ENCODE measurements at places on chromosomes 3 and 15. TPM values are rescaled to one million over a fixed set of nuclear protein-coding genes. Genes with fewer than 3 reads are reported as not detected.
A peak's percentile ranks its signal among the peaks of the same experiment; 100 is the strongest.

- DNase-seq: no peak
- H3K27me3 ChIP-seq: no peaks in the 10 kb centered on the region
- no peaks in the 10 kb centered on the region for H3K4me1 ChIP-seq
- H3K36me3 ChIP-seq: no peaks in the 10 kb centered on the region
- no peak overlapping the region for H3K27ac ChIP-seq
Observed at GRCh38 chr3:173799060-173799816, 401.7 kb downstream of the NLGN1 start.

The ZNF501 gene
- total RNA-seq: 6.6 TPM

DNA sequence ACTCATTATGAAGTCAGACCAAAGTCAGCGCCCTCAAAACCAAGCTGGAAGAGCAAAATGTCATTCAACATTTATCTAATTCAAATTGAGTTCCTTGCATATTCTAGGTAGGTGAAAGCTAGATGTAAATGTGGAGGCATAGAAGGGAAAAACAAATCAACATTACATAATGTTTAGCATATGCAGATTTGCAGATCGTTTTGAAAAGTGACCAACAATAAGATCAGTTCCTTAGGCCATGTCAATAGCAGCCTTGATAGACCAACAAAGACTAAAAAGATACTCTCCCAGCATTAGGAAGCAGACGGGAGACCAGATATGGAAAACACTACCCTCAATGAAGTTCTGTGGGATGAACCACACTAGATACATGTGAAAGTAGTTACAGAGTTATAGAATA, 83.0 kb downstream of the PLD1 start:
- H3K4me3 ChIP-seq: no peak overlapping the region
- H3K27ac ChIP-seq: no peak overlapping the region
- DNase-seq: no peak
- peaks cover 8% of the 10 kb centered on the region for H3K4me1 ChIP-seq

The EIF4G1 gene
- total RNA-seq: 418 TPM

The GHRL gene
- total RNA-seq: not detected

DNA sequence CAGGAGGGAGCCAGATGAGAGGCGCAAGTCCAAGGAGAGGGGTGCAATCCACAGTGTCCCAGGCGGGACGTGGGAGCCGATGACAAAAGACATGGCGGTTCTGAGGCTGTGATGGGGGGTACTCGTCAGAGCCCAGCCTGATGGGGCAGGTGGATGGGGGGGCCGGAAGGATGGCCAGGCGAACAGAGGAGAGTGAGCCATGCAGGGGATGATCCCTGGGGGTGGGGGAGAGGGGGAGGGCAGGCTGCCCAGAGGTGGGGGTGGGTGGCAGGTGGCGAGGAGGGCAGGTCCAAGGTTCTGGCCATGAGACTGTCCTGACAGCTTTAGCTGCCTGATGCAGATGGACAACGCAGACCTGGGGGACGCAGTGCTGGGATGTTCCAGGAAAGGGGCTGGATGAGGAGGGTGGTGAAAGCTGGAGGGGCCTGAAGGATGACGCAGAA, 8.9 kb upstream of the CSPG4 start:
- H3K4me1 ChIP-seq: peaks cover 79% of the 10 kb centered on the region
- DNase-seq: no peak
- H3K36me3 ChIP-seq: no peaks in the 10 kb centered on the region
- no peaks in the 10 kb centered on the region for H3K27me3 ChIP-seq
- H3K4me3 ChIP-seq: no peak overlapping the region
- peak overlapping the region; percentile 88 for H3K27ac ChIP-seq

GRCh38 chr3:137217733-137218132, 259.9 kb downstream of the IL20RB start:
- no peaks in the 10 kb centered on the region for H3K27me3 ChIP-seq
- H3K4me1 ChIP-seq: no peaks in the 10 kb centered on the region
- no peak overlapping the region for H3K4me3 ChIP-seq
- DNase-seq: no peak
- no peak overlapping the region for H3K27ac ChIP-seq
- no peaks in the 10 kb centered on the region for H3K36me3 ChIP-seq

The SHF gene
- 4.6 TPM for total RNA-seq

- H3K27ac ChIP-seq: no peak overlapping the region
- DNase-seq: no peak
- H3K4me3 ChIP-seq: no peak overlapping the region
- H3K4me1 ChIP-seq: no peaks in the 10 kb centered on the region
Observed at GRCh38 chr3:27616031-27616430, 106.1 kb downstream of the EOMES start.

DNA sequence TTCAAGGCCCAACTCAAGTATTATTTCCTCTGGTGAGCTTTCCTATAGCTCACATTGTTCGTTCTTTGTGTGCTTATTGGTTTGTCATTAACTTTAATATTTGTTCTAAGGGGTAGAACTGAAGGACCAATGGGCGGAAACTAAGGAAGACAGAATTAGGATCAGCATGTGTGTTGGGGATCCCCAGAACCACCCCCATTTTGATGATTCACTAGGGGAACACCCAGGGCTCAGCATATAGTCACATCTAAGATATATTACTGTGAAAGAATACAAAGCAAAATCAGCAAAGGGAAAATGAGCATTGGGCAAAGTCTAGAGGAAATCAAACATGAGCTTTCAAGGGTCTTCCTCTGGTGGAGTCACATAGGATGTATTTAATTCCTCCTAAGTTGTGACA, 76.9 kb downstream of the TIMP4 start:
- H3K27ac ChIP-seq: no peak overlapping the region
- H3K4me1 ChIP-seq: no peaks in the 10 kb centered on the region
- no peaks in the 10 kb centered on the region for H3K36me3 ChIP-seq
- no peak overlapping the region for H3K4me3 ChIP-seq
- DNase-seq: no peak

The FANCI gene
- 3.5 TPM for total RNA-seq

- H3K27ac ChIP-seq: no peak overlapping the region
- H3K36me3 ChIP-seq: no peaks in the 10 kb centered on the region
- no peak overlapping the region for H3K4me3 ChIP-seq
- no peaks in the 10 kb centered on the region for H3K4me1 ChIP-seq
- DNase-seq: no peak
Observed at GRCh38 chr3:61387817-61388216, 136.6 kb upstream of the FHIT start.
